ENCODE measurements at places on chromosomes 11 and 22.

GRCh38 chr11:121610706-121611105 lies 157.9 kb upstream of the SORL1-AS1 start:
- DNase-seq = no peak

GRCh38 chr11:46162700-46163099 lies 41.4 kb upstream of the PHF21A start:
- no peak for DNase-seq

GRCh38 chr11:128552783-128553661 lies 34.3 kb downstream of the ETS1 start:
- DNase-seq = no peak

DNA sequence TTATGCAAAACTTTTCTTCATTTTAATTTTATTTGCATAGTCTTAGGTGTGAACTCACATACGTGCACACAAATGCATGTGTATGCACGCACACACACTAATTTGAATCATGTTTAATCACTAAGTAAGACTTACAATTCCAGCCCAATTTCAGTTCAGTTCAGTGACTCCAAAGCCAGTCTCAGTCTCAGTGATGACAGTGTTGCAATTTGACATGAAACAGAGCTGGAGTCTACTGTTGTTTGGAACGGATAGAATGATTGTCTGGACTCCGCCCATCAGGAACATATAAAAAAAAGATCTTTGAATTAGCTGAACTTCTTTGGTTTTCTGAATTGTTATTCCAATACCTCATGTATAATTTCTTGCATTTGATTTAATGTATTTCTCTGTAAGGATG lies 14.9 kb upstream of the OR51S1 start:
- DNase-seq = no peak

GRCh38 chr11:94583866-94584500 lies 16.8 kb downstream of the PIWIL4 start:
- no peak for DNase-seq

- DNase-seq = no peak
Measured at GRCh38 chr22:37503850-37504249, 15.4 kb downstream of the CARD10 start.

DNA sequence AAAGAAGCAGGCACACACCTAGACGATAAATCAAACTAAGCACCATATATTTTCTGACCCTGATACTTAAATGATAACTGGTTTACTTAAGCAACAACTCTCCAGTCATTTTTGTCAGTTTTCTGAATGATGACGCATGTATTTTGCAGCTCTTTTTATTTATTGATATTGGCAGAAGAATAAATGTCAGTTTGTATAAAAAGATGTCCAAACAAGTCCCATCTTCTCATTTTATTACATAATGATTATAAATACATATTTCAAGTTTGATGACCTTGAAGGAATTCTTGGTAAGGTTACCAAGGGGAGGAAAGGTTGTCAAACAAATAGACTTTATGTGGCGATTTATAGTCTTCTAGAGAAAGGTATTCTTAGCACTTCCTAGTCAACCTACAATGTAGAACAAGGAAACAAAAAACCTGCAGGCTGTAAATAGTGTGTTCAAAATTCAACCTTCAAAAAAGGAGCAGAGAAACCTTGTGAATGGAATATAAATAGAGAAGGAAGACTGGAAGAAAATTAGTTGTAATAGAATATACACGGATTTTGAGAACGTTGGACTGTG lies 190.7 kb downstream of the JRKL start:
- no peak for DNase-seq

DNA sequence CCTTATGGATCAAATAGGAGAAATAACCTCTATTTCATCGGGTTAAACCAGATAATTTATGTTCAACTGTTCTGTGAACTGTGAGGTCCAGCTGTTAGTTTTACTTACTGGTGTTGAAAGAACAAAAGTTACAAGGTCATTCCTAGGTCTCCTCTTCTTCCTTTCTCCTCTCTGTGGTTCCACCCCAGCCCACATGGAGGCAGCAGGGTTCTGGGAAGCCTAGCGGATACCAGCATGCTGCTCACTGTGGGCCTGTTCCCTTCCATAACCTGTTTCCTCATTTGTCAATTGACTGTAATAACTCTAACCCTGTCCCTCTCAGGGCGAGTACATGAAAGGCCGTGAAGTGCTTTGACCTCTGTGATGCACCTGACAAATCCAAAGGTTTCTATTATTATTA lies 27.8 kb downstream of the RELT start:
- DNase-seq = no peak

DNA sequence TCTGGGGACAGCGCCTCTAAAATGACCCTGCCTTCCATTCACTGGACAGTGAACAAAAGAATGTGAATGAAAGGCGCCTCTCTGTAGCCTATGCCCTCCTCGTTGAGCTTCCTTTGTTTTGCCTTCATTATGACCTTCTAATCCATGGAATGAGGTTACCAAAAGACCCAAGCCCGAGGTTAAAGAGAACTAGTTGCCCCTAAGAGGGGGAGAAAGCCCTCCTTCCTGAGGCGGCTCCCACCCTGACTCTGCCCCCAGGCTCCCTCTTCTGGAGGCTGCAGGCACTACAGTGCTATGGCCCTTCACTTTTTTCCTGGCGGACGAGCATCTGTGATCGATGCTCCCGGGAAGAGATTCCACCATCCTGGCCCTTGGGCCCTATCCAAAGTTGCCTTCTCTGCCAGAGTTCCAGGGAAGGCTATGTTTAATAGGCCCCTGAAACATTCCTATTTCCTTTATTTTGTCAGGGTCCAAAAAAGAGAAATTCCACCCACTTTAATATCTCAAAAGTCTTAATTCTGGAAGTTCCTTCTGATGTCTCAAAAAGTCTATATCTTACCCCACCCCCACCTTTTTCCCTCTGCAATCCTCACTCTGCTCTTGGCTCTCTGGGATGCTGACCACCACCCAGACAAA lies 147.3 kb downstream of the FEZ1 start:
- DNase-seq = no peak

DNA sequence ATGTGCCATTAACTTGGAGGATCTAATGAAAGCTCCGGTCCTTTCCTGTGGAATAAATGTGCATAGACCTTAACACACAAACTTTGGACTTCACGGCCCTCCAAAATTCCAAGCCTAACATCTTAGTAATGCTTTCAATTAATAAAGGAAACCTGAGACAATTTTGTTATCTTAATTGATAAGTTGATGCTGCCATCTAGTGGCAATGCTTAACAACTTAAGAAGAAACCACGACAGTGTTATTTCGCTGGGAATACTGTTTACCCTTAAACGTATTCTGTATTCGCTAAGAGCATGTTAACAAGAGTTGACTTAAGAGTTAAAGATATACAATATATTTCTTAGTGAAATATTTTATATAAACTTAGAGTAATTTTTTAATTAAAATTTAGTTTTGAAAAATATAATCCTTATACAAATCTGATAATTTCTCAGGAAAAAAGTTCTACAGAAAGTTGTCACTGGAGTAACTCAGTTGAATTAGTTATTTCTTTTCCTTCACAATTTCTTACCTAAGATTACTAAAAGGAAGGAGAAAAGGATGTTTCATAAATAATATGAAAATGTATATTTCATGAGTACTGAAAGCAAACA lies 35.0 kb upstream of the OR9G4 start:
- no peak for DNase-seq

DNA sequence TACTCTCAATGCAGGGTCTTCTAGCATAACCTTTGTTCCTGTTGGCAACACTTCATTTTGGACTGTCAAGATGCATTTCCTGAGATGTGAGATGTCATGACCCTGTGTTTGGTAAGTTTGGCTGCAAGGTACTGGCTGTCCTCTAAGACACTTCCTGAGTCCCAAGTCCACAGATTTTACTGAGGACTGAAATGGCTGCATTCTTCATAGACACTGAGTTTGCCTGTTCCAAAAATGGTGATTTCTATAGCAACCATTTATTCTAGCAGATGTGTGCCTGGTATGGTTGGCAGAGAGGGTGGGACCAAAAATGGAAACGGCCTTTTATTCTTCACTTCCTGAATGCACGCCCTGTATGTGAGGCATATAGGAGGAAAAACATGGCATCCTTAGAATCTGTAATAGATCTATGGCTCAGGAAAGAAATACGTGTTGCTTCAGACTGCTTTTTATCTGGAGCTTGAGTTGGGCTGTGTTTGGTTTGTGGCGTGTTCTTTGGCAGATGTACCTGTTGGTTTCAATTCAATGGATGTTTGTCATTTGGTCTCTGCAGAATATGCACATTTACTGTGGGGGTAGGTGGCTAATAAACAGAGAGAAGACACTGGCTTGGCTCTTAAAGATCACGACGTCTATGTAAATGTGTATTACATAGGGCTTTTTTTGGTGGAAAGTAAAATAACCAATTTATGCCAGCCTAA lies 62.4 kb downstream of the ZBTB16 start:
- DNase-seq = no peak

DNA sequence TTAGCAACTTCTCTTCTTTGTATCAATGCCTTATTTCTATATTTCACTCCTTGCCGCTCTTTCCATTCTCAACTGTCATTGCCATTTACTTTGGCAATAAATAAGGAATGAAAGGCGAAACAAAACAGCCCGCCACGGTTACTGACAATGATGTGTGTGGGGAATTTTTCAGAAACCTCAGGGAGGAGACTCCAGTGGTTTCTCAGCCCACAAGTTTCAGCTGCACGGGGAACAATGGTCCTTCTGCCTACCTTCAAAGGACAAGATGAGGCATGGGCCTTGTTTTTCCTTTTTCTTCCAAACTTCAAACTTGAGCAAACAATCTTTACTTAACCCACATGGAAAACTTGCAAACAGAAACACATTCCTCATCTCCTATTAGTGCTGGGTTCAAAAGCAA lies 409.4 kb downstream of the METTL15 start:
- no peak for DNase-seq

DNA sequence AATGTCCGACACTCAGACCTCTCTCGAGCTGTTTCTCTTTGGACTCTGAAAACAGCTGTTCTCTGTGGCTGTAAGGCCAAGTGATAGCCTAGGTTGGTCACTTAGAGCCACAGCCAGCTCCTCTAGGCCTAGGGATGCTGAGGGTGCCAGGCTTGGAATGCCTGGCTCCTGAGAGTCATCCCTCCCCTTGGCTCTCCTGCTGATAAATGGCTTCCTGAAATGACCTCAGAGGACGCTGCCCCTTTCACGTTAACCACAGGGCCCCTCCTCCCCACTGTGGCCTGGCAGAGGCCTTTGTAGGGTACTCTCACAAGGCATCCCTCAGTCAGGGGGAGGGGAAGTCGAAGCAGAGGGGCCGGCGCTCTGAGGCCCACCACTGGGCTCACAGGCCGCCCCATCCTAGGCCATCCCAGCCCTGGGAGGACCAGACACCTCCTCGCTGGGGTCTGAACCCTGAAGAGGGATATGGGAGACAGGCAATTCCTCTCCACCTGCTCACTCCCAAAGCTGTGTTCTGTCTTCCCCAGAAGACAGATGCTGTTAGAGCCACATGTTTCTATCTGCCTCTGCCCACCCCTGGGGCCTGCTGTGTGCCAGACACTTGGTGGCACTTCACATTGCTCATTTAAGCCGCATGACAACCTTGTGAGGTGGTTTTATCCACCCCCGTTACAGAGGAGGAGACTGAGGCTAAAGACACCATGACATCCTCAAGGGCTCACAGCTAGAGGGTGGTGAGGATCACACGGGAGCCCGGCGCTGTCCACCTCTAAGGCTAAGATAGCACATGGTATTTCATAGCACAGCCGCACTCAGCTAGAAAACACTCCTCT lies 50.9 kb downstream of the ARFGAP3 start:
- DNase-seq = no peak

- no peak for DNase-seq
Measured at GRCh38 chr11:112834277-112834755, 126.9 kb upstream of the NCAM1 start.

DNA sequence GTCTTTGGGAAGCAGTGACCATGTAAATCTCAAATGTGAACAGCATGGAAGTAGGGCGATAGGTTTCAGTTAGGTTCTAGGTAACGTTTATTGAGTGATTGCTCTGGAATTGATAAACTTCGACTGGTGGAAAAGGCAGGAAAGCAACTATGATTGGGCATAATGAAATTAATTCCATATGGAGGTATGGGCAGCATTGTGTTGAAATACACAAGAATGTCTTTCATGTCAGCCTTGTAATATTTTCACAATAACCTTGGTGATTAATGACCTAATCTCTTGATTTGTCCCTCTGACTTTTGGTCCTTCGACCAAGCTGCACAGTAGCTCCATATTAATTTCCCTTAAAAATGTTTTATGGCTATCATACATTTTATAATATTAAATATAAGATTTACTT lies 2.8 kb downstream of the CEP57 start:
- DNase-seq = no peak

GRCh38 chr11:77303328-77303727 lies 1.8 kb upstream of the GDPD4 start:
- no peak for DNase-seq

- no peak for DNase-seq
Measured at GRCh38 chr22:24585461-24585860, 7.4 kb downstream of the LRRC75B start.

DNA sequence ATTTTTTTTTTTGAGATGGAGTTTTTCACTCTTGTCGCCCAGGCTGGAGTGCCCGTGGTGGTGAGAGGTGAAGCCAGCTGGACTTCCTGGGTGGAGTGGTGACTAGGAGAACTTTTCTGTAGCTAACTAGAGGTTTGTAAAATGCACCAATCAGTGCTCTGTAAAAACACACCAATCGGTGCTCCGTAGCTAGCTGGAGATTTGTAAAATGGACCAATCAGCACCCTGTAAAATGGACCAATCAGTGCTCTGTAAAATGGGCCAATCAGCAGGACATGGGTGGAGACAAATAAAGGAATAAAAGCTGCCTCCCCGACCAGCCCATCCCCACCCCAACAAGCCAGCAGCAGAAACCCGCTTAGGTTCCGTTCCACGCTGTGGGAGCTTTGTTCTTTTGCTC lies 4.4 kb upstream of the RAPSN start:
- no peak for DNase-seq

GRCh38 chr11:117600234-117600783 lies 196.7 kb downstream of the DSCAML1 start:
- no peak for DNase-seq

DNA sequence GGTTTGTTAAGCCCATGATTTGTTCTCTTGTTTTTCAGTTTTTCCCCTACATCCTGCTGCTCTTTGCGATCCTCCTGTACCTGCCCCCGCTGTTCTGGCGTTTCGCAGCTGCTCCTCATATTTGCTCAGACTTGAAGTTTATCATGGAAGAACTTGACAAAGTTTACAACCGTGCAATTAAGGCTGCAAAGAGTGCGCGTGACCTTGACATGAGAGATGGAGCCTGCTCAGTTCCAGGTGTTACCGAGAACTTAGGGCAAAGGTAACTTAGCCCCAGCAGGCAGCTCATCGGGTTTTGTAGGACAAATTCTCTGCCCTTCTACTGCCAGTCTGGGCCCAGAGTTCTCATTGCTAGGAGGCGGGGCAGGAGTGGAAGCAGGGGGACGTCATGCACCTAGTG lies 49.7 kb downstream of the PANX1 start:
- DNase-seq = no peak
